ENCODE measurements at places on chromosomes 1 and 21.

DNA sequence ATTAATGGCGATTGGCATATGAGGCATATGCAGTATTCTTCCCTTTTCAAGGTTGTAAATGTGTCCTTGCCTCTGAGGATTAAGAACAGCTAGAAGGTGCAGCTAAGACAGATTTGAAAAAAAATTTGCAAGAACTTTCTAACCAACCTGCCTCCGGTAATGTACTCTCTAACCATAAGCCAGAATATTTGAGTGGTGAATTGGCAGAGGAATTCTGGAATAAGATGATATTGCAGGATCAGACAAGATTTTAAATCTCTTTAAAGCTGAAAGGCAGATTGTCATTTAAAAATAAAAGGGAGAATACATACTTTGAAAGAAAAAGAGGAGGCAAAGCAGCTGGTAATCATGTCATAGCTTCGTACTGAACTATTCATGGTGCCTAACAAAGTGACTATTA is 29.2 kb downstream of the MROH9 start:
- DNase-seq: no peak

- no peak for DNase-seq
These were observed 36.6 kb downstream of the SORT1 start for GRCh38 chr1:109361069-109361468.

DNA sequence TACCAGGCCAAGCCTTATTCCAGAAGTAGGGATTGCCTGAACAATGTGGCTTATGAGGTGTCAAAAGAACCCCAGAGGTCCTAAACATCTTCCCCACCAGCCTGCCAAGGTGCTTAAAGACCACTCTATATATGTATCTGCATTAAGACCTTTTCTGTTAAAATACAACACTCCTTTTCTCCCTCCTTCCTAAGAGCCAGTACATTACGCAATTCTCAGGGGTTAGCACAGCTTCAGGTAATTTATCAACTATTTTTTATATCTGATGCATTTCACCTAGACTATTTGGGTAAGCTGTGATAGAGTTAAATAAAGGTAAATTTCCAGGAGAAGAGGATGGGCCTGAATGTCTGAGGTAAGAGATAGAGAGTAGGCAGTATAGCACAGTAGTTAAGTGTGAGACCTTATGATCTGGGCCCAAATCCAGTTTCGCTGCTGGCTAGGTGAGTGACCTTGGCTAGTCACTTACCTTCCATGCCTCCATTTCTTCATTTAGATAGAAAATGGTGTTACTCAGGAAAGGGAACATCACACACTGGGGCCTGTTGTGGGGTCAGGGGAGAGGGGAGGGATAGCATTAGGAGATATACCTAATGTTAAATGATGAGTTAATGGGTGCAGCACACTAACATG is 5.1 kb upstream of the CCN1 start:
- DNase-seq: no peak

DNA sequence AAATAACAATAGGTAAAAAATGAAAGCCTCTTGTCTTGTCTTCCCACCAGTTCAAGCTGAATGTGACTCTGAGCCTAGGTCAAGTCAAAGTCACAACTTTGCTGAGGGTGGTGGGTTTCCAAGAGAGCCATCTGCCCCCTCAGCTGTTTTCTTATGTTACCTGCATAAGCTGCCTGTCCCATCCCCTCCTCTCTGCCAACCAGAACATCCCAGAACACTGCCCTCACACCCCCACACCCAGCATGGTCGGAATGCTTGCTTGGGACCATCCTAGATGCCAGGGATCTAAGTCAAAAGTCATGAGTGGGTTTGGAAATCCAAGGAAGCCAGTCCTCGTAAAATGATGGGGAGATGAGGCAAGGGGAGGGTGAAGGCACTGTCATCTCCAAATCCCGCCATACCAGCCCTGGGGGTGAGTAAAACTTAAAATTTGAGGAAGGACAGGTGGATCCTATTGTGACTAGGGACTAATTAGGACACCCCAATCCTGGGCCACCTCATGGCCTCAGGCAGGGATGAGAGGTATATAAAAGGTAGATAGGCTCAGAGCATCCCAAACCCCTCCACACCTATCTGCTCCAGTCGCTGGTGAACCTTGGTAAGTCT is at the start of gene SPRR5:
Gene SPRR5, plus strand, starts transcription at position 556 of the 606 bp plus-strand sequence. CDS start 1,349 bp downstream, outside the sequence.
- no peak for DNase-seq

GRCh38 chr1:99751877-99752504 is 14.4 kb downstream of the FRRS1 start:
- no peak for DNase-seq

DNA sequence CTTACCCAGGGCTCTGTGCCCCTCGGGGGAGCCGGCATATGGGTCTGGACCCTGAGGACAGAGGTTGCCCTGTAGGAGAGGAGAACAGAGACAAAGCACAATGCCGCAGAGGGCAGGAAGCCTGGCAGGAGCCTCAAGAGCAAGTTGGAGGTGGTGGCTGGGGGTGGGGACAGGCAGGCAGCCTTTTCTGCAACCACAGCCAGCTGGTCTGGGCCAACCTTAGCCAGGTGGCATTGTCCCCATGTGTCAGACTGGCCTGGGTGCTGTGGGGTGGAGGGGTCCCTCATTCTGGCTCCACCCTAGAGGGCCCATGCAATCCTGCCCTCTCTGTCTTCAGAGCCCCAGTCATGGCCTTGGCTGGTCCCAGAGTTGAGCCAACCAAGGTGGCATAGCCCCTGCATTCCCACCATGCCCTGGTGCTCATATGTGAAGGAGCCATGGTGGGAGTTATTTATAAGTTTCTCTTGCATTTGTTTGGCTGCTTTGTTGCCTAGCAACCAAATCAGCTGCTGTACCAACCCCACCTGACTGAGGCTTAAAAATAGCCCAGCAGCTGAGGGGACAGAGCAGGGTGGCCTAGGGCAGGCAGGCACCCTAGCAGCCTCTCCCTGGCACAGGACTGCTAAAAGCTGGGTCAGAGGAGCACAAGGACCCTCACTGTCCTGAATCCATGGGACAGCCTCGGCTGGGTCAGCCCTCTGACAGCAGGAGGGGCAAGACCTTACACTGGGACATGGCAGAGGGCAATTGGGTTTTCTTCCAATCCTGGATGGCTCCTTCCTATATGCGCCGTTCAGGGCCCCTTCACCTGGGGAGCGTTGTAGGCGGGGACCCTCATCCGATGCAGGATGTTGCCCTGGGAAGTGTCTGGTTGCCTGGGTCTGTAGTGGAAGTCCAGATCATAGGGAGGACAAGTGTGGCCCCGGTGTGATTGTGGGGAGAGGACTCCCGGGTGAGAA is 19.5 kb downstream of the MAP7D1 start:
- no peak for DNase-seq

- DNase-seq: no peak
These were observed 109.0 kb upstream of the GREM2 start for GRCh38 chr1:240720976-240721375.

DNA sequence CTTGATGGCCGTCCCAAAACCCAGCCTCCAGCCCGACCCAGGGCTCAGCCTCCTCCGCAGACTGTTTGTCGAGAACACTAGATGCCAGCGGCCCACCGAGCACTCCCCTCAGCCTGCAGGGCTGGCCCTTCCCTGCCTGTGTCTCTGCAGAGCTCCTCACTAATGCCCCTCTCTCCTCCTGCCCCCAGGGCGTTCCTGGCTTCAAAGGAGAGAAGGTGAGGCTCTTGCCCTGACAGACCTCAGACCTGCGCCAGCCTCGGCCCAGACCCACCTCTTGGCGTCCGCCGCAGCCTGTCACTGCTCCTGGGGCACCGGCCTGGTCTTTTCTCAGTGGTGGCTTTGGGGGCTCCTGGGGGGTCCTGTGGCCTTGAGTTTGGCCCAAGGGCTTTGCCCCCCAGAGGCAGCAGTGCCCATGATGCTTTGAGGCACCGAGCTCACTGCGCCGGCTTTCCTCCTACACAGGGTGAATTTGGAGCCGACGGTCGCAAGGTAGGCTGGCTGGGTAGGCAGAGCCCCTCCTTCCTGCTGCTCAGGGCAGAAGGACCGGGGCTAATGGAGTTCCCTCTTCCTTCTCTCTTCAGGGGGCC is 18.4 kb downstream of the COL6A2 start:
- no peak for DNase-seq

GRCh38 chr1:176847052-176847451 is 317.5 kb downstream of the ASTN1 start:
- no peak for DNase-seq

DNA sequence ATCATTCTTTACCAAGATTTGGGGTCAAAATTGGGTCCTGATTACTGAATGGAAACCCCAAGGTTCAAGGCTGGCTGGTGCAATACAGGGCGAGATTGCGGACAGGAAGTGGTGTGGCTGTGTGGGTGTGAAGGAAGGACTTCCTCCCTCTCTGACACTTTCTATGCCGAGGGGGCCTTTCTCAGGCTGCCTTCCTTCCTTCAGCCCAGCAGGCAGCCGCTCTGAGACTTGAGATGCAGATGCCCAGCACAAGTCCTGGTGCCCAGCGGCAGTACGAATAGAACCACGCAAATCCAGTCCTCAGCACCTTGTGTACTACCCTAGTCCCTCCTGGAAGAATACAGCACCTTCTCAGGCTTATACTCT is 16.3 kb downstream of the BATF3 start:
- peak; percentile 16 for DNase-seq

GRCh38 chr1:11935057-11935412 is 518 bp downstream of the PLOD1 start:
- no peak for DNase-seq

DNA sequence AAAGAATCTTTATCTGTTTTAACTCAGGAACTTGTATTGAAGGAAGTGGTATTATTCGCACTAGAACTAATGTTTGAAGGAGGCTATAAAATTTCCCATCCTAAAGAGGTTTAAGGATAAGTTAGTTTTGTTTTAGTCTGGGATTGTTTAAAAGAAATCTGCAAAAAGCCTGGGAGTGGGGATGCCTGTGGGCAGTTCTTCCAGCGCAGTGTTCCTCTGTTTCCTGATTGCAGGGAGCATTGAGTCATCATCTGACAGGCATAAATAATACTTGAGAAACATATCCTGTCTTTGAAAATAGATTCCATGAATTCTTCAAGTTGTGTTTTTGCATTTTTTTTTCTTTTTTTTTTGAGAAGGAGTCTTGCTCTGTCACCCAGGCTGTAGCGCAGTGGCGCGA is 350.8 kb upstream of the PTBP2 start:
- DNase-seq: no peak

DNA sequence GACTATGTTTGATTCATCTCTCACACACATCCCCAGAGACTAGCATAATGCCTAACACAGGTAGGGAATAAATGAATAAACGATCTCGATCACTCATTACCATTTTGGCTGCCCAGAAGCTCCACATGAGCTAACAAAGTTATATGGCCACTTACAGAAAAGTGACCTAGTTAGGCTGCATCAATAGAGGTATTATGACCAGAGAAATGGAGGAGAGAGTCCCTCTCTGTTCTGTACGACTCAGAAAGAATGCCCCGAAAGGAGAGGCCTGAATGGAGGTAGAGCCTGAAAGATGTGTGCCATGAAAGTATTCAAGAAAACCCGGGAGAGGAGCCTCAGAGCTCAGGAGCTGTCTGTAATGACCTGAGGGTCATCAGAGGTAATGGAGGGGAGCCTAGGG is 208.2 kb upstream of the GRIK3 start:
- DNase-seq: no peak

DNA sequence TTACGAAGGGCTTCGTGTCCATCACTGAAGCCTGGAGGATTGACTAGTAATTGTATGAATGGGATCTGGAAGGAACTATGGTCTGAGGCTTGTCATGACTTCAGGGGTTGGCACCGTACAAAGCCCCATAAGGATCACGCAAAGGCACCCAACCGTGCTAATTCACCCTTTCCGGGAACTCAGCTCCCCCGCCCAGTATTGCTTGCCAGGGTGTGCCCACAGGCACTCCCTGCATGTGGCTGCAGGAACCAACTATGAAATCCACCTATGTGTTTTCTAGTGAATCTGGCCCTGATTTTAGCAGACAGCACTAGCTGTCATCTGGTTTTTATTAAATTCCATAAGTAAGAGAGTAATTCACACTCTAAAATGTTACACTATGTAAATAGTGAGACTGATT is 139.2 kb downstream of the TM2D1 start:
- no peak for DNase-seq

DNA sequence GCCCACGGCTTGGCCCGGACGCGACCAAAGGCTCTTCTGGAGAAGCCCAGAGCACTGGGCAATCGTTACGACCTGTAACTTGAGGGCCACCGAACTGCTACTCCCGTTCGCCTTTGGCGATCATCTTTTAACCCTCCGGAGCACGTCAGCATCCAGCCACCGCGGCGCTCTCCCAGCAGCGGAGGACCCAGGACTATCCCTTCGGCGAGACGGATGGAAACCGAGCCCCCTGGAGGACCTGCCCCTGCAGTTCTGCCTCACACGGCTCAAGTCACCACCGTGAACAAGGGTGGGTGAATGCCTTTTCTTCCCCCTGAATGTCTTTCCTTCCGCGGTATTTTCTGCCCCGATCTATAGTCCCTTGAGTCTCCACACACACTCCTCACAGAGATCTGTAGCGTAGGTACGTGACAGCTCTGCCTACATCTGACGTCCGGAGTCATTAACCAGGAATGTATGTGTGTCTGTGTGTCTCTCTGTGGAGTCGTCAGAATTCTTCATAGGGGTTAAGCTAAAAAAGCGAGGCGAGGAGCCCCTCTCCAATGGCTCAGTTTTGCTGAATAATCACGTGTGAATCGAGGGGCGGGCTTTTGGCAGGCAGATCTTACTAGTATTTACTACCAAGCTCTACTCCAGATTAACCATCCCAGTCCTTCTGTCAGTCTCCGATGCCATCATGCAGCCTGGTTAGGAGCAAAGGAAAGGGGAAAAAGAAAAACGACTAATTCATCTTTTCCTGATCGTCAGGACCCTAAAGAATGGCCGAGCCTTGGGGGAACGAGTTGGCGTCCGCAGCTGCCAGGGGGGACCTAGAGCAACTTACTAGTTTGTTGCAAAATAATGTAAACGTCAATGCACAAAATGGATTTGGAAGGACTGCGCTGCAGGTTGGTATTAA is at the start of gene CDKN2C:
Gene CDKN2C, plus strand, starts transcription at position 635 of the 898 bp plus-strand sequence. Its CDS starts 124 bp downstream, at position 759.
- DNase-seq: no peak

DNA sequence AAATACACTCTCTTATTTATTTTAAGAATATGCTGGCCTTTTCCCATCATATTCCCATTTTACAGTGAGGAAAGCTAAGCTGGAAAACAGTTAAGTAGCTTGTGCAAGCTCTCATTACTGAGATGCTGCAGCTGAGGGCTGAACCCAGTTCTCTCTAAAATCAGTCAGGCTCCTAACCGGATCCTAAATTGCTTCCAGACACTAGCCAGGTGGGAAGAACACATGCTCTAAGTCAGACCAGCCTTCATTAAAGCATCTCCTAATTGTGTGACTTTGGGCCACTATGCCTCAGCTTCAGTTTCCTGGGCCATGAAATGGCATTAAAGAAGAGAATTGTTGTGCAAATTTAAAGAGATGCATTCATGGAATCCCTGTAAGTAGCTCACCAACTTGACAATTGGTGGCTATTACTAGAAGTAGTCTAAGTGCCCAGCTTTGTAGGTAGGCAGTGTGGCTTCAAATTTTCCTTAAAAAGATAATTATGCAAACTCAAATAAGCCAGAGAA is 228.4 kb downstream of the DAB1 start:
- no peak for DNase-seq

All from activated T-helper 1 cell treated with anti-CD3 and anti-CD28 coated beads, Interleukin-2, amount 50 U/mL, for 16 hours (primary cell).